ENCODE measurements at places on chromosomes 5 and 9.

- no peak for DNase-seq
Measured at GRCh38 chr5:1116109-1116740, 4.4 kb upstream of the SLC12A7 start.

- no peak for DNase-seq
Measured at GRCh38 chr5:160356550-160357347, 13.7 kb downstream of the C1QTNF2 start.

GRCh38 chr9:98132806-98133631 lies 14.0 kb upstream of the TRIM14 start:
- no peak for DNase-seq

GRCh38 chr9:126470241-126470993 lies 143.3 kb upstream of the LMX1B start:
- no peak for DNase-seq

GRCh38 chr5:62065050-62065449 lies 241.0 kb upstream of the KIF2A start:
- DNase-seq: no peak

- no peak for DNase-seq
Measured at GRCh38 chr5:55096861-55097260, 5.6 kb upstream of the GZMA start.

DNA sequence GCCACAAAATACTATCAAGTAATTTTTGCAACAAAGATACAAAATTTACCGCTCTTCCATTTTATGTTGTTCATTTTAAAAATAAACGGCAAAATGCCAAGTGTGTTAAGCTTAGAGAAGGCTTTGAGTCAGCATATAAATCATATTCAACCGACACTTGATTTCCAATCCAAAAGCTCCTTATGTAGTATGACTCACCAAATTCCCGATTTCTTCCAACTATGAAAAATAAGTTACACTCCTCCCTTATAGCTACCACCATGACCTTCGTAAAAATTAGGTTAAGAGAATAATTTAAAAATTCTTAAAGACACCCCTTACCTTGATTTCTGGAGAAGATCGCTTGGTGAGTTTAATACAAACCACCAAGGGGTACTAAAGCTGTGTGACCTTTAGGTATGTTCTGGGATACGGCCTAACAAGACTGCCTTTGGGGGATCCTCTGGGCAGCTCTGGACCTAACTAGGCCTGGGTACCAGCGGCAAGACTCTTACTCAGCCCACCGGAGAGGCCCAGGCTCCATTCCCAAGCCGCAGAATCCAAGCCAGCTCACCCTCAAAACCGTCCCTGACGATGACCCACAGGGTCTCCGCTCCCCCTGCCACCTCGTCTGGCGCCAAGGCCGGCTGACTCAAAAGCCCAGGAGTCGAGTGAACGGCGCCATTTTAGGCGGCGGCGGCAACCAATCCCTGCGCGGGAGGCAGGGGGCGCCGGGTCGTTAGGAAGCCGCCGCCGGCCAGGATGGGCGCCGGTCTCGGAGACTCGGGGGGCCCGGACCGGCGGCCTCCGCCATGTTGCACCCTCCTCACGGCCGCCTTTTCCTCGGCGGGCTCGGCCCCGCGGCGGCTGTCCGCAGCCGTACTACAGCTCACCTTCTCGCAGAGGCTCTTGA lies 739 bp downstream of the PPP2CA start:
- DNase-seq: no peak

DNA sequence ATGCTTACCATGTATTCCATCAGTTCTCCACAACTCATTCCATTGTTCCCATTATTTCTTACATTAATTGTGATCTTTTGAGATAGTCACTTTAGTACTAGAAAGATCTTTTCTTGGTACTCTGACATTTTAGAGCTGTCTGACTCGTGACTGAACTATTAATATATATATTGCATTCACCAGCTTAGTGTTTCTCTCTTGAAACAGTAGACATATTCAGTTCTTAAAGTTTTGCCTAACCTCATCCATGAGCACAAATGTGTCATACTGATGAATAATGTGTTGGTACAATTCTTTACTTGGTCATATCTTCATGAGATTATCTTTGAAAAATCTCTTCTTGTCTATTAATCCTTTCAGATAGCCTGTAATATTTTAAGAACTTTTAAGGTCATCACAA lies 74.3 kb downstream of the NLN start:
- no peak for DNase-seq

- no peak for DNase-seq
Measured at GRCh38 chr5:5063533-5063953, 76.6 kb upstream of the ADAMTS16 start.

GRCh38 chr5:33317271-33317670 lies 123.5 kb upstream of the TARS1 start:
- no peak for DNase-seq

DNA sequence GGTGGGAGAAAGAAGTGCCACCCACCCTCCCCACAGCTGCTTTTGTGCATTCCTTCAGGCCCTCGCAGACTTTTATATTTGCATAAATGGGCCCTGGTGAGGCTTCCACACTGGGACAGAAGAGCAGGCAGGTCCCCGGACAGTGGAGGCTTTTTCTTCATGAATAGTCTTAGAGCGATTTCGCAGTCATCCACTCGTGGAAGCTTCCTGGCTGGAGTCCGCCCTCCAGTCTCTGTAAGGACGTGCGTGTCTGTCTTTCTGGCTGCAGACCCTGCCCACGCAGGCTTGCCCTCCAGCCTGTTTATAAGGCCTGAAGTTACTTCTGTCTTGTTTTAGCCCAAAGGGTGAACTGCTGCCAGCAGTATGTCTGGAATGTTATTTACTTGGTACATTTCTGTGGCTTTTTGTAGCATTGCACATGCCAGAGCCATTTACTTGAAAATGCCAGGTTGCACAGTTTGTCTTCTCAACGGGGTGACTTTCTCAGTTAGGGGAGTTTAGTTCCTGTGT lies 195.7 kb downstream of the AOPEP start:
- DNase-seq: peak; percentile 86

DNA sequence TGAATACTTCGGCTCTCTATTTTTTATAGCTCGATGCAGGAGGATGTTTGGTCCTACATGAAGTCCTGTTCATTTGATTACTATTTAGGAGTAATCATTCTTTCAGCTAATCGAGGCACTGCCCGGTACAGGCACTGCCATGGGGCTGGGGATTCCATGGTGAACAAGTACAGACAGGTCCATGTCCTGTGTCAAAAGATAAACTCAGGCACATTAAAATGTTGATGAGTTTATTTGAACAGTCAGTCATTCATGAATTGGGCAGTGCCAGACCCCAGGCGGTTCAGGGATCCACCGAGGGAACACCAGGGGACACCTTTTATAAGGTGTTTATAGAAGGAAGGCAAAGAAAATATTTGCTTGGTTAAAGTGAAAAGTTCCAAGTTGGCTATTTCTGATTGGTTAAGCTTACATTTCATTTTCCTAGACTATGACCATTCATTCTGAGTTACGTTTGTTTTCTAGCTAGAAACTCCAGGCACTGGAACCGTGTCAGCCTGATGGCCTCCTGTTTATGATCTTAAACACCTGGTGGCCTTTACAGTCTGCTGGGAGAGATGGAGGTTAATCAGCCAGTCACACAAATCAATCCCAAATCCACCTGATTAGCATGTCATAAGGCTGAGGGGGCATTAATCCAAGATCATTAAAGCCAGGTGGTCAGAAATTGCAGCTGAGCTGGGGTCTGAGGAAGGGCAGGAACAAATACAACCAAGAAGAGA lies 47.0 kb upstream of the TDRD7 start:
- no peak for DNase-seq

- no peak for DNase-seq
Measured at GRCh38 chr5:13244151-13244550, 700.3 kb downstream of the DNAH5 start.

DNA sequence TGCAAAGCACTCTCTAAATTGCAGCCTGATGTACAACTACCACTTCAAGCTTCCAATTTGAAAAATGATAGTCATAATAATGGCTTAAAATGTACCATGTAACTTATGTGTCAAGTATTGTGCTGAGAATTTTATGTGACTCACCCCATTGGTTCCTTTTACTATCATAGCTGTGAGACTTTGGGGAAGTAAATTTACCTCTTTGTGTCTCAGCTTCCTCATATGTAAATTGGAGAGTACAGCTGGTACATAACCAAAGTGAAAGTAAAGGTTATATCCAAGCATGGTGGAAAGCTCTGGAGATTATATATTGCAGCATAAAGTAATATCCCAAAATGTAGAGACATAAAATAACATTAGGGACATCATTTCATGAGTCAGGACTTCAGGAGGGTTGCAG lies 2200.4 kb upstream of the C9orf72 start:
- DNase-seq: no peak

GRCh38 chr5:115524199-115524847 lies 20.3 kb downstream of the FEM1C start:
- DNase-seq: no peak

GRCh38 chr9:10678010-10678409 lies 65.2 kb upstream of the PTPRD start:
- no peak for DNase-seq

DNA sequence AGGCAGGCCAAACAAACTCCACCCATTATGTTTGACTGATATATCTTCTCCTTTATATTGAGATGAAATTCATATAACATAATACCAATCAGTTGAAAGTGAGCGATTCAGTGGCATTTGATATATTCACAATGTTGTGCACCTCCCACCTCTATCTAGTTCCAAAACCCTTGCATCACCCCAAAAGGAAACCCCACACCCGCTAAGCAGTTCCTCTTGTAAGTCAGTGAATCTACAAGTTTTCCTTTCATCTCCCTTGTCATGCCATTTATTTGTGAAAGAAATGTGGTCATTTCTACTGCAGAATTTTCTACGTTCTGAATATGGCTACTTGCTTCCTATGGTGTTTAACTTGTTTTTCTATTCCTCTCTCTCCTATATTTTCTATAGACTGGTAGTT lies 99.4 kb upstream of the PTPN3 start:
- no peak for DNase-seq

DNA sequence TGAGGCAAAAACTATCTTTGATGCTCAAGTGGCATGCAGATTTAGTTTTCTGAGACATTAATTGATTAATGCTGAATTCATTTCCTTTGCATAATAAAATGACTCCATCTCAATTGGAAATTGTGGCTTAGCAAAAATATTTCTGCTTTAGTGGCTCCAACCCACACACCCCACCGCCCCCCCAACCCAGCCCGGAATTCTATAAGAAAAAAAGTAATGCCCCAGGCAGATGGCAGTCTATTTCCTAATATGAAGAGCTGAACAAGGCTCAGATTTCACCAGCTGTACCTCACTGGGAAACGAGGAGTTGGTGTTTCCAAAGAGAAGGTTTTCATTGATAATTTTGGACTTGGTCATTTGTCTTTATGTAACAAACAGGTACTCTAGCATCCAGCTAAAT lies 182.1 kb downstream of the FBN2 start:
- DNase-seq: no peak

DNA sequence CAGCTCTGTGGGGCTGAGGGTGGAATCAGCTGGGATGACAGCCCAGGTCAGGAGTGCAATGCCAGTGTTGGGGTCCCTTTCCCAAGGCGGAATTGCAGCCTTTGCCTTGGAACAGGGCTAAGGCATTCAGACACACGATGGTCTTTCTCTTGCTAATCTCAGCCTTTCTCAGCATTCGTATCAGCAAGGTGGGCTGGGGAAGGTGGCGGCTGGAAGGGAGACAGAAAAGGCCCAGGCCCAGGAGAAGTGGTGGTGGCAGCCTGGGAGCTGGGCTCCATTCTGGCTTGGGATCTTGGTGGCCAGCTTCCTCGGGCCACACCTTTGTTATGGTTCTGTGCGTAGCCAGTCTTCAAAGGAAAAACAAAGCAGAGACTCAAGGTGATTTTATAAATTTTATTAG lies 1.1 kb upstream of the ARHGEF28 start:
- no peak for DNase-seq

- DNase-seq: no peak
Measured at GRCh38 chr5:167912941-167913665, 378.3 kb upstream of the WWC1 start.

DNA sequence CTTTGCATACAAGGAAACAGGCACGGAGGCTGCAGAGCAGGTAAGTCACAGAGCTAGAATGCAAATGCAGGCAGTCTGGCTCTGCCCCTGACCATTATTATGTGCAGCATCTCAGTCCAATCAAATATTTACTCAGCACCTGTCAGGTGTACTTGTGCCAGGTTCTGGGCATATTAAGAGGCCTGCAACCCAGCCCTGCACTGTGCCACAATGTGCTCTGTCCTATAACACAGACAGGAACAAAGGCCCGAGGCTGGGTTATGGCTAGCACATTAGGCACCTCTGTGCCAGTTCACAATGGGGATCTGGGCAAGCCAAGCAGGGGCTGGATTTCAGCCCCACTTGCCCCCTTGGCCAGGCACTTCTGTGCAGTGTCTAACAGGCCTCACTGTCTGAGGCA lies 14.0 kb downstream of the ARL15 start:
- DNase-seq: no peak

- no peak for DNase-seq
Measured at GRCh38 chr9:124485936-124486335, 21.3 kb downstream of the NR5A1 start.

DNA sequence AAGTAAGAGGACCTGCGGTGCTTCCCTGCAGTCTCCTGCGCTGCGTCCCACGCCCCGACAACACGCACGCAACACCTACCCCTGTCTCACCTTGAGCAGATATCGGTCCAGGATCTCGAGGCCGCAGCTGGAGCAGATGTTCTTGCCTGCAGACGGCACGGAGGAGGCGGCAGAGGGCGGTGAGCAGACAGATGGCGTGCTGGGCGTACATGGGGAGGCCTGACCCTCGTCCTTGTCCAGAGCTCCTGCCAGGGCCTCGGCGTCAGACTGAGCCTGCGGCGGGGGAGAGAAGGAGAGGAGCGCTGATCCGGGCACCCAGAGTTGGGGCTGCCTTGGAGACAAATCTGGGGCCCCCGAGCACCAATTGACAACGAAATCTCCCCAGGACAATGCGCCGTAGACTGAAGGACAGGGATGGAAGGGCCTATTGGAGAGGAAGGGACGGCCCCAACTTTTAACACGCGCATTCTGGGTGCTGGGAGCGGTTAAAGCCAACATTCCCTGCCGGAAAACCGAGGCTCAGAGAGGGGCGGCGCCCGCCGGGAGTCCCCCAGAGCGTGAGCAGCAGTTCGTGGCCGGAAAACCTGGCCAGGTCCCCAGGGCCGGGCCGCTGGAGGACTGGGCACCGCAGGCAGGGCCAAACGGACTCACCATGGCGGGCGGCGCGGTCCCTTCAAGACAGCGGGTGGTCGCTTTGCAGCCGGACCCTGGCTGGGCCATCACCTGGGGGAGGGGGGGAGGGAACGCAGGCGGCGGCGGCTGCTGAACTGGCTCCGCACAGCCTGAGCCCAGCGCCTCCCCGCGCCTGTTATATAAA lies 1.8 kb downstream of the LHX6 start:
- no peak for DNase-seq

- no peak for DNase-seq
Measured at GRCh38 chr5:87102841-87103240, 164.8 kb upstream of the RASA1 start.

- DNase-seq: no peak
Measured at GRCh38 chr5:130112246-130112645, 208.0 kb downstream of the CHSY3 start.

GRCh38 chr9:20325008-20325407 lies 297.3 kb downstream of the MLLT3 start:
- no peak for DNase-seq

Measured in HFF-Myc (cell line).